ENCODE measurements at places on chromosomes 7 and 10. TPM values are rescaled to one million over a fixed set of nuclear protein-coding genes. Genes with fewer than 3 reads are reported as not detected.

The C10orf53 gene
- total RNA-seq, result not detected

The EPDR1 gene
- 31.3 TPM for total RNA-seq

The OR2A42 gene
- not detected for total RNA-seq

The TET1 gene
- total RNA-seq, result 3.2 TPM

The PON1 gene
- total RNA-seq, result not detected

The CDK13 gene
- total RNA-seq, result 45.4 TPM

The OR2A1 gene
- not detected for total RNA-seq

The IFIT2 gene
- 3.6 TPM for total RNA-seq

DNA sequence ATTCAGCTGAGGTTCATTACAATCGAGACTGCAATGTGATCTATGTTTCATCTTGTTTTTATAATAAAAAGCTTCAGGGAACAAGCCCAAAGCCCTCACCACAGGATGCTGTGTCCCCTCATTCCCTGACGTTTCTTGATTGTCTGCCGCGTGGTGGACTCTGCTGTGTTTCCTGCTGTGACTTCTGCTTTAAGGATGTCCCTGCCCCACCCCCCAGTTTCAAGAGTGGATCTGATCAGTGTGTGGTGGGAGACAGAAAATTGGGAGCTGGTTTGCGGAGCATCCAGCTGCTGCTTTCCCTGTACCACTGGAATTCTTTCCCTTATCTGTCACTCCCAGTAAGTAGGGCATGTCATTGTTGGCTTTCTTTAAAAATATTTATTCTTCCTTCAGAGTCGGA lies 86.2 kb downstream of the CREM start:
- no peak for DNase-seq

- no peak for DNase-seq
Observed at GRCh38 chr10:82821043-82821442, 946.0 kb downstream of the NRG3 start.

DNA sequence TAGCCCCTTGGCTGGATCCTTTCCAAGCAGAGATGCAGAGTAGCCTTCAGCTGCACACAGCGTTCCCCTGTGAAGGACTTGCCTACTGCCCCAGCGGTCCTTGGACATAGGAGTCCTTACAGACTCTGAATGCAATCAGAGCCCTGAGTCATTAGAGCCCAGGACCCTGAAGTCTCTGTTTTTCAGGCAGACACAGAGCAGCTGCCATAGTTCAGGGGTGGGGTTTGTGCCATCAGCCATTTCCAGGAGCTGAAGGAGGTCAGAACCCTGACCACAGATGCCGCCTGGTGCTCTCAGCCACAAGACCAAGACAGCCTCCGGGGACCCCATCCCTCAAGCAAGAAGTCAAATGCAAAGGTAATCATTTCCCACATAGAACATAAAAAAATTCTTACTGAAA lies 32.8 kb upstream of the WDFY4 start:
- DNase-seq, result no peak

GRCh38 chr10:21144047-21144446 lies 246.9 kb upstream of the NEBL start:
- DNase-seq, result no peak

- DNase-seq, result peak; percentile 74
Observed at GRCh38 chr7:151838072-151838471, 38.8 kb downstream of the PRKAG2 start.

DNA sequence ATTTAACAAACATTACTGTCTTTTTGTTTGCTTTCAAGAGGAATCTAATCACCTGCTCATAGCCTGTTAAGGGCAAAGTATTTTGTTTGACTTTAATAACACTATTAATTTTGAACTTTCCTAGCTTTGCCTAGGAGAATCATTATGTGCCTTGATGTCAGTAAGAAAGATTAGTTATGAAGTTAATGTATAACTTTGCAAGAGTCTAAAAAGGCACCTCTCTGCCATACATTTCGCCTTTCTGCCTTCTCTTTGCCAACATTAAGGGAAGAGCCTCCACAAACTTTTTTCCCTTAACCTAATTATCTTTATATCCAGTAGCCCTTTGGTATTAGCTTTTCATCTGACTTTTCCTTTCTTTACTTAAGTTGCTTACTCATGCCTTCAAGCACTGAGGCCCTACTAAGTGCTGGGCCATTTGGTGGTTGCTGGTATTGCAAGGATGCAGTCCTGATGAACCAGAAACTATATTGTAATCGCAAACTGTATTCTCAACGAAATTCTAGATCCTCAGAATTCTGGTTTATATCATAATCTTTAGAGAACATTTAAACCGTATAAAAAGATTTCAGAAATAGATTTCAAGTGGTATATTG lies 108.5 kb downstream of the SND1 start:
- no peak for DNase-seq

DNA sequence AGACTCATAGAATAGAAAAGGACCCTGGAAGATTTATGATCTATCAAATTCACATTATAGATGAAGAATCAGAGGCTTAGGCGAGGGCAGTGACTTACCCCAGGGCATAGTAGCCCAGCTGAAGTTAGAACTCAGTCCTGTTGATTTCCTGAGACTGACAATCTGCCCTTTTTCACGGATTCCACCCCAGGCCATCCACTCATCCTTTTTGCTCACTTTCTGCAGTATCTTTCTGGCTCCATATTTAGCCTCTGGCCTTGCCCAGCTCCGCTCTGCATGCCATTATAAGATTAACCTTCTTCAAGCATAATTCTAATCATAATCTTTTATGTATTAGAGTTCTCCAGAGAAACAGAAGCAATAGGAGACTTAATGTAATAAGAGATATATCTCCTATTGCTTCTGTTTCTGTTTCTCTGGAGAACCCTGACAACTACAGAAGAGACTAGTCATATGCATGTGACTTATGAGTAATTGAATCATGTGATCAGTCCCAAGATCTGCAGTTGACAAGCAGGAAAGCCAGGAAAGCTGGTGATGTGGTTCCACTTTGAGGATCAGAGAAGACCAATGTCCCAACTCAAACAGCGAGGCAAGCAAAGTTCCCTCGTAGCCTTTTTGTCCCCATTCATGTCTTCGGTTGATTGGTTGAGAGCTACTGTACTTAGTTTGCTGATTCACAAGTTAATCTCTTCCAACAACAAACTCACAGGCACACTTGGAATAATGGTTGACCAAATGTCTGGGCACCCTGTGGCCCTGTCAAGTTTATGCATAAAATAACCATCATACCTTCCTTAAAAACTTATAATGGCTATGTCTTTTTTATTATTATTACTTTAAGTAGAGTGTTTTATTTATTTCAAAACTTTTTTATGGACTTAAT lies 412.1 kb downstream of the SUGCT start:
- no peak for DNase-seq

GRCh38 chr7:53397911-53398310 lies 362.5 kb downstream of the POM121L12 start:
- DNase-seq, result no peak

DNA sequence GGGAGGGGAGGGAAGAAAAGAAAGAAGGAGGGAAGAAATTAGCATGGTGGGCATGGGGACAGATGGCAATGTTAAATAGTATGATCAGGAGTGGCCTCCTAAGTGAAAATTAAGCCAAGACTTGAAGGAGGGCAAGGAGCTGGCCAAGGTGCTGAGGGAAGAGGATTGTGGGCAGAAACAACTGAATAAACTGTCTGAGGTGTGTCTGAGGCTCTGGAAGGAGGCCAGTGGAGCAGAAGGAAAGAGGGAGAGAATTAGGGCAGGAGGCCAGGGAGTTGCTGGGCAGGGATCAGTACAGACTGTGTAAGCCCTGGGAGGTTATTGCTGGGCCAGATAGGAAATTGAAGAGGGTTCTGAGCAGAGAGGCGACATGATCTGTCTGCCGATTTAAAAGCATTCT lies 40.6 kb upstream of the VKORC1L1 start:
- DNase-seq, result no peak

DNA sequence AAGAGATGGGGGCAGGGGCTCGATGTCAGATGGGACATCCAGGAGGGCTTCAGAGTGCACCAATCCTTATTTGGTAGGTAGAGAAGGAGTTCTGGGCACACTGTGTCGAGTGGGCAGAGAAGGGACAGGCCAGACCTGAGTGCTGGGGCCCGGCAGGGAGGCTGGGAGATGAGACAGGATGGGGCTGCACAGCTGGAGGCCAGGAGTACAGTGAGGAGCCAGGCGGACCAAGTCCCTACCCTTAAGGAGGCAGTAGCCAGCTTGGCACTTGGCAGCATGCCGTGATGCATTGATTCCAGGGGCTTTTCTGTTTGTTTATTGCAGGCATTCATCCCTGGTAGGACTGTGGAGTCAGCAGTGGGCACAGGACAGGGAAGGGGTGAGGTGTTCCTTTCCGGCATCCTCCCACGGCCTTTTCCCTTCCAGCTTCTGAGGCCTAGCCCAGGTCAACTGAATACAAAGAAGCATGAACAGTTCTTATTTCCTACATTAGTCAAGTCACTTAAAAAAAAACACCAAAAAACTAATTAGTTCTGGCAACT lies 168.8 kb upstream of the CDCA7L start:
- DNase-seq, result no peak

- DNase-seq, result no peak
Observed at GRCh38 chr7:916291-916941, 38.1 kb downstream of the ADAP1 start.

GRCh38 chr10:44982496-44982895 lies 3.9 kb upstream of the DEPP1 start:
- no peak for DNase-seq

DNA sequence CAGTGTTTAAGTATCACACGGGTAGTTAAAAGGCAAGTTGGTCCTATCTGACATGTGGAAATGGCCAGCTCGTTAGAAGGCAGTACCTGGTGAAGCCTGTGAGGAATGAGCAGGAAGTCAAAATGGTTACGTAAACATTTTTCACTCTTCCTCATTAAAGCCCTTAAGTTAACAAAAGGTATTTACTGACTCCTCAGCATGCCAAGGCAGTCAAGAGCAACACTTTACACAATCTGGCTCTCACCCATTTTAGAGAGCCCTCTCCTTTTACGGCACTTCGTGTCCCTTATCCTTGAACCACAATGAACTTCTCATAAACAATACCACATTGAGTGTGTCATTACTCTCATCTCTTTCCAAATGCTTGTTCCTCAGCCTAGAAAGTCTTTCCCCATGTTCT lies 11.0 kb upstream of the RSBN1L start:
- DNase-seq, result no peak

GRCh38 chr10:78757344-78757925 lies 311.3 kb upstream of the ZMIZ1 start:
- no peak for DNase-seq

GRCh38 chr7:106448992-106449859 lies 164.4 kb upstream of the NAMPT start:
- DNase-seq, result no peak

DNA sequence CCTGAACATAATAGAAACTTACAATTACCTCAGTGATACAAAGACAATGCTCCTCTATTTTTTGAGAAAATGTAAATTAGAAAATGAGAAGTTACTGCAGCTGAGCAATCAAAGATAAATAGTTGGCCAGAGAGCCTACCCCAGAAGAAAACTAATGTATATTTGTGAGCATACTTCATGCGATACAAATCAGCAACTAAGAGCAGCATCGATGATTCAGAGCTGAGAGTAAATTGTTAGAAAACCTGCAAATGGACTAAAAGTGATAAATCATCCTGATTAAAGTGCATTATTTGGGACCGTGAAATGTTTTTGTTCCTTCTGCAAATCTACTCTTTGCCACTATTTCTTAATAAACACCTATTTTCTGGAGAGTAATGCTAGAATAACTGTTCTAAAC lies 285.7 kb downstream of the PPP1R3A start:
- no peak for DNase-seq

GRCh38 chr10:11729790-11730315 lies 12.3 kb upstream of the ECHDC3 start:
- DNase-seq, result no peak

DNA sequence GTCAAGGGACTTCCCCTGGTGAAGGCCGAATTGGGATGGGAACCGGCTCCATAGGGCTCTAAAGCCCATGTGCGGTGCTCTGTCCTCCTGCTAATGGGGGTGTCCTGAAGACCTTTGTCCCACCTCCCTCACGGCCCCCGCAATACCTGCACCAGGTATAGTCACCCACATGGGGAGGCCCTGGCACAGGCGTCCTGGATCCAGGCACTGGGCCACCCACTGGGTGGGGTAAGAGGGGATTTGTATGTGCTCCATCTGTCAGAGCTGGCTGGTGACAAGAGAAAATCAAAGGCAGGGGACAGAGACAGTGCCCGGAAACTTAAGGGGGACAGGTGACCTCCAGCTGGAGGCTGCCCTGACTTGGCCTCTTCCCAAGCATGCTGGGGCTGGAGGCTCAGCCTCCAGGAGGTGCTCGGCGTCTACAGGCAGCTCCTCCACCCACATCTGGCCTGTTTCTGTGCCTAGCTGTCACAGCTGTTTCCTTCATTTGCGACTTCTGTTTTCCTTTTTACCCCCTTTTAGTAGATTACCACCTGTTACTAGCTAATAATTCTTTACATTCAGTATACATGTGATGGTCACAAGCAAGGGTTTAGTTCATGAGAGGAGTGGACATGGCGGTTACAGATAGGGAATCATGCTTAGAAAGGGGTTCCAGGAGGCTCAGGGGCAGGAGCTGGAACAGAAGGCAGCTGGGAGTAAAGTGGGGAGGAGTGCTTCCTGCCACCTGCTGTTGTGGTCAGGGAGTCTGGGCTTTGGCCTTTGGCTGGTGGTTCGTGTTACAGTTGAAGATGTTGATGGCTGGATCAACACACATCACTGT lies 2.3 kb upstream of the CUZD1 start:
- no peak for DNase-seq

Measured in posterior vena cava (tissue), 2 donors.